ENCODE measurements at places on chromosomes 7 and 10.

DNA sequence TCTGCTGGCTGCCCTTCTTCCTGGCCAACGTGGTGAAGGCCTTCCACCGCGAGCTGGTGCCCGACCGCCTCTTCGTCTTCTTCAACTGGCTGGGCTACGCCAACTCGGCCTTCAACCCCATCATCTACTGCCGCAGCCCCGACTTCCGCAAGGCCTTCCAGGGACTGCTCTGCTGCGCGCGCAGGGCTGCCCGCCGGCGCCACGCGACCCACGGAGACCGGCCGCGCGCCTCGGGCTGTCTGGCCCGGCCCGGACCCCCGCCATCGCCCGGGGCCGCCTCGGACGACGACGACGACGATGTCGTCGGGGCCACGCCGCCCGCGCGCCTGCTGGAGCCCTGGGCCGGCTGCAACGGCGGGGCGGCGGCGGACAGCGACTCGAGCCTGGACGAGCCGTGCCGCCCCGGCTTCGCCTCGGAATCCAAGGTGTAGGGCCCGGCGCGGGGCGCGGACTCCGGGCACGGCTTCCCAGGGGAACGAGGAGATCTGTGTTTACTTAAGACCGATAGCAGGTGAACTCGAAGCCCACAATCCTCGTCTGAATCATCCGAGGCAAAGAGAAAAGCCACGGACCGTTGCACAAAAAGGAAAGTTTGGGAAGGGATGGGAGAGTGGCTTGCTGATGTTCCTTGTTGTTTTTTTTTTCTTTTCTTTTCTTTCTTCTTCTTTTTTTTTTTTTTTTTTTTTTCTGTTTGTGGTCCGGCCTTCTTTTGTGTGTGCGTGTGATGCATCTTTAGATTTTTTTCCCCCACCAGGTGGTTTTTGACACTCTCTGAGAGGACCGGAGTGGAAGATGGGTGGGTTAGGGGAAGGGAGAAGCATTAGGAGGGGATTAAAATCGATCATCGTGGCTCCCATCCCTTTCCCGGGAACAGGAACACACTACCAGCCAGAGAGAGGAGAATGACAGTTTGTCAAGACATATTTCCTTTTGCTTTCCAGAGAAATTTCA is 1.7 kb downstream of the ADRB1 start:
- DNase-seq = no peak

DNA sequence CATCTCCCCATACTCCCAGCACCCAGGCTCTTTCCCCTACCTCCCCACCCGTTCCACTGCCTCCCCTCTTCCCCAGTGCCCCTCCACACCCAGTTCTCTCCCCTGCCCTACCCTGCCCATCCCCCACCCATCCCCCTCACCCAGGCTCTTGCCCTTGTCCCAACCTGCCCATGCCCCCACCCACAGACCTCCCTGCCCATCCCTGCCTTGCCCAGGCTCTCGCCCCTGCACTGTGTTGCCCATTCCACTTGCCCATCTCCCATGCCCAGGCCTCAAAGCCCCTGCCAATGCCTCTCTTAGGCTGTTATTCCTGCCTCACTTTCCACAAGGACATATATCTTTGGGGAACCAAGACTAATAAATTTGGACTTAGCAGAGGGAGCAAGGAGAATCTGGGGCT is 262.6 kb upstream of the CXCL12 start:
- DNase-seq = no peak

GRCh38 chr10:24307696-24308485 is 99.0 kb downstream of the KIAA1217 start:
- no peak for DNase-seq

DNA sequence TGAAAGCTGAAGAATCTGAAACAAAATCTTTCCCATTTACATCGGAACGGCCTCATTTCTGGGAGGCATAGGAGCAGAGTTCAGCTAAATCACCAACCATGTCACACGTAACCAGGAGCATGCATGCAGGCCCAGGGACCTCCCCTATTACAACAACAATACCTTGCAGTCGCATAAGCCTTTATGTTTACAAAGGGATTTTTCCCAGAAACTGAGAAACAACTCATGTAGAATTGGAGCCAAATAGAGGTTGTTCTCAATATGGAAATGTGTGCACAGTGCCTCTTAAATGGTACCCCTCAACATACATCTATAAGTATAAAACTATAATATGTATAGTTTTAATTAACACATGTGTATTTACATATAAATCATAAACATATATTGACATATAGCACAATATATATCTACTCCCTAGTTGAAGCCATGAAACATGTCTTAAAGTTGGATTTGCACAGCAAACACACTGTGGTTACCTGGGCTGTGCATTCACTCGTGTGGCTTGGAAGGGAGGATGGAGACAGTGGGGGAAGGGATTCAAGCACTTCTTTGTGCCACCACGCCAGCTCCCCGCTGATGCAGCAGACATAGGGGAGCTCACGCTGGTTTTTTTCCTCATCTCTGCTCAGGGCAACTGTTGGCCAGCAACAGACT is 35.0 kb upstream of the DGKI start:
- DNase-seq = no peak

- DNase-seq = no peak
These were observed 147.6 kb upstream of the C7orf33 start for GRCh38 chr7:148442933-148443332.

DNA sequence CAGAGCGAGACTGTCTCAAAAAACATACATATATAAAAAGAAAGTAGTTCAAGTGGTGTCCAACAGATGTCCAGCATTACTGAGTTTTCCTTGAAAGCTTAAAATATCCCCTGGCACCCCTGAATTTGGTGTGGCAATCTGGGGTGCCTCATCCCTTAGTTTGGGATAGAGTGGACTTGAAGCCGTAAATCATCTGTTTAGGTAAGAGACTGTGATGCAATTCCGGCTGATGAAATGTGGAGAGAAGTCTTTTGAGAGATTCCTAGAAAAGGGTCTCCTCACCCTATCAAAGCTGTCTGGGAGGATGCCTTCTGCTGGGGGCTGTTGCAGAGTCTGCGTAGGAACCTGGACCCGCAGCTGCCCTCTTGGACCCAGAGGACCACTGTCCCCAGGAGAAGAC is 408.0 kb downstream of the RPS24 start:
- DNase-seq = no peak

DNA sequence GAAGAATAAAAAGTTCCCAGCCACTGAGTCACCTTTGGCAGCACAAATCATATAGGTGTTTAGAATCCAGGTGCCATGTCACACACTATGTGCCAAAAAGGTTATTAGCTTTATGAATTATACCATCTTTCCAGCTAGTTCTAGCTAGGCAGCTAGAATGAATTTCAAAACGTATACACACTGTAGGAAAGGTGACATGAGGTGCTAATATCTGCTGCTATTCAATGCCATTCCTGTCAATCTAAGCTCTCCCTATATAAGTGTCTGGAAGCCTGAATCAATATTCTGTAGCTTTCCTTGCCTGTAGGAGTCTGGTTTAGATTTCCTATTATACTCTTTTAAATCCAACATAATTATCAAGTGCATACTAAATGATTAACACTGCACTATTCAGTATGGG is 868.6 kb downstream of the GATA3 start:
- DNase-seq = no peak

GRCh38 chr10:88116971-88117626 is 253.7 kb downstream of the PTEN start:
- no peak for DNase-seq

GRCh38 chr10:34555653-34556052 is 259.4 kb downstream of the PARD3 start:
- no peak for DNase-seq

GRCh38 chr10:80523773-80524172 is 13.9 kb upstream of the SH2D4B start:
- no peak for DNase-seq
